Stomach (tissue), 19 donors: ENCODE measurements at places on chromosomes 1 and 21. TPM values are rescaled to one million over a fixed set of nuclear protein-coding genes. Genes with fewer than 3 reads are reported as not detected.

Gene TDRD10
- total RNA-seq, result 1.0 TPM

DNA sequence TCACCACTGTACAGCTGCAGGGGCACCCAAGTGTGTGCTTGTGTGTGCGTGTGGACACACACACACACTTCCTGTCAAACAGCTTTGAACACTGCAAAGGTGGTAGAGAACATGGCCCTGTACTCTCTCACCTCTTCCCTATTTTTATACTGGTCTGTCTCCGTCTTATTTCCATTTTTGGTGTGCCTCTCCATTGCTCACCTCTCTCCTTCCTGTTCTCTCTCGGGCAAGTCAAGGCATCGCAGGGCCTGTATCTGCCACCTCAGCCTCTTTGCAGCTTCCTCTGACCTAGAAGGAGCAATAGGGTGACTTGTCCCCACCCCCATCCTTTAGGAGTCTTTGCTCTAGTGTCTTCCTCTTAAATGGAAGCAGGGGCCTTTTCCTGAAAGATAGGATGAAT, 2.2 kb downstream of the SMCP start:
- no peak for DNase-seq

GRCh38 chr1:163267962-163268361, 53.8 kb upstream of the NUF2 start:
- no peak for DNase-seq

Gene ZNF683
- total RNA-seq, result 3.6 TPM

GRCh38 chr1:84225646-84226045, 75.9 kb upstream of the SAMD13 start:
- DNase-seq, result no peak

DNA sequence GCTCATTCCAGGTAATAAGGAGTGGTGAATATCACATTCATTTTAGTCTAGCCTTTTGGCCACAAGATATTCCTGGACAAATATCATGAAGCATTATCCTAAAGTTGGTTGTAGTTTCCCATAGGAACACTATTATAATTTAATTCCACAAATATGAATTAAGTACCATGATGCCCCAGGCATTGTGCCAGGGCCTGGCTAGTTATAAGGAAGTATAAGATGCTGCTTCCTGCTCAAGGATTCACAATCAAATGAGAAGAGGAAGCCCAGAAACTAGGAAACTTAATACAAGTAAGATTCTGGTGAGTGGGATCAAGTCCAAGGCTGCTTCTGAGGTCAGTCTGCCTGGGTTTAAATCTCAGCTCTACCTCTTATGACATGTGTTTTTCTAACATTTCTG, 30.6 kb upstream of the ZP4 start:
- DNase-seq, result no peak

- DNase-seq, result no peak
These were observed 8.5 kb downstream of the CFHR4 start for GRCh38 chr1:196896355-196896754.

DNA sequence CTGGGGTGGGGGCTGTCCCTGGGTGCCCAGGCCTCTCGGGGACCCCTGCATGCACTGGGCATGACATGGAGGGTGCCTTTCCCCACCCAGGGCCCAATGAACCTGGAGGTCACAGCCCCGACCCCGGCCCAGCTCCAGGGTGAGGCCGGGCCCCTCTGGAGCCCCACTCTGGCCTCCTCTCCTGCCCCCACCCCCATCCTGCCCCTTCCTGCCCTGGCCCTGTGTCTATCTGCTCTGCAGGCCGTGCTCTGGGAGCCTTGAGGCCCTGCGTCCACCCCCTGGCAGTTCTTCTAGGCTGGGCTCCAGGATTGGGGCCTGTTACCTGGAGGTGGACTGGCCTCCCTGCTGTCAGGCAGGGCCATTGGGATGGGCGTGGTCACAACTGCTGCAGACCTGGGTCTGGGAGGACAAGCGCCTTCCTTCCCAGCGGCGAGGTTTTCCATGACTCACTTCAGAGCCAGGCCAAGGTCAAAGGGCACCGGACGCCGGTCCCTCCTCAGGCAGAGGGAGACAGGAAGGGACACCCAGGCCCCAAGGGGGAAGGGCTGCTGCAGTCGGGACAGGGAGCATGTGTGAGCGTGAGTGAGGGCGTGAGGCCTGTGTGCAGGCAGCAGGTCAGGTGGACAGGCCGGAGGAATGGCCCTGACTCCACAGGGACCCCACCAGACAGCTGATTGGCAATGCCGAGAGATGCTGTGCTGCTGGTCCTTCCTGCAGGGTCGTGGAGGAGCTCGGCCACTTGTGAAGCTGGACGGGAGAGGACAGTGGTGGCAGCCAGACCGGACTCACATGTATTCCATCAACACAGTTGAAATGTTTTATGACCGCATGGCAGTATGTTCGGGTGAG, 31.1 kb upstream of the POFUT2 start:
- DNase-seq, result peak; percentile 65

DNA sequence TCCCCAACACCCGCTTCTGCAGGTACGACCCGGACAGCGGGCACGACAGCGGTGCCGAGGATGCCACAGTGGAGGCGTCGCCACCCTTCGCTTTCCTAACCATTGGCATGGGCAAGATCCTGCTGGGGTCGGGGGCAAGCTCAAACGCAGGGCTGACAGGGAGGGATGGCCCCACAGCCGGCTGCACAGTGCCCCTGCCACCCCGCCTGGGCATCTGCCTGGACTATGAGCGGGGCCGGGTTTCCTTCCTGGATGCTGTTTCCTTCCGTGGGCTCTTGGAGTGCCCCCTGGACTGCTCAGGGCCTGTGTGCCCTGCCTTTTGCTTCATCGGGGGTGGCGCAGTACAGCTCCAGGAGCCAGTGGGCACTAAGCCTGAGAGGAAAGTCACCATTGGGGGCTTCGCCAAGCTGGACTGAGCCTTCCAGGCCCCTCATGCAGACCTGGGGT, 10.1 kb downstream of the TRIM46 start:
- DNase-seq, result no peak

DNA sequence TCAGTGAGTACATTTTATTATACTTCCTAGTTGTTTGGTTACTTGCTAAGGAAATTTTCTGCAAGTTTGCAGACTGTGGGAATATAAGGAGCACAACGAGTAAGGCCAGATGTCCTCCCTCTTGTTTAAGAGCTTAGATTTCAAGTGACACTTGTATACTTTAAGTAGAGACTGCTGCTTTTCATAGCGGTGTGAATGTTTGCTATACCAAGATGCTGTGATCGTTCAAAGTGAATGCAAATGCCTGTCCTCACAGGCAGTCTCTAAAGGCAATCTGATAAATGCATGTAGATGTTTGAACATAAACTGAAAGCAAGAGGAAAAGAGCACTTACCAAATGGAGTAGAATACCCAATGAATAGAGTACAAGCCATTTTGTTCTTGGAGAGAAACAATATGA, 226.4 kb downstream of the NRIP1 start:
- DNase-seq, result no peak

DNA sequence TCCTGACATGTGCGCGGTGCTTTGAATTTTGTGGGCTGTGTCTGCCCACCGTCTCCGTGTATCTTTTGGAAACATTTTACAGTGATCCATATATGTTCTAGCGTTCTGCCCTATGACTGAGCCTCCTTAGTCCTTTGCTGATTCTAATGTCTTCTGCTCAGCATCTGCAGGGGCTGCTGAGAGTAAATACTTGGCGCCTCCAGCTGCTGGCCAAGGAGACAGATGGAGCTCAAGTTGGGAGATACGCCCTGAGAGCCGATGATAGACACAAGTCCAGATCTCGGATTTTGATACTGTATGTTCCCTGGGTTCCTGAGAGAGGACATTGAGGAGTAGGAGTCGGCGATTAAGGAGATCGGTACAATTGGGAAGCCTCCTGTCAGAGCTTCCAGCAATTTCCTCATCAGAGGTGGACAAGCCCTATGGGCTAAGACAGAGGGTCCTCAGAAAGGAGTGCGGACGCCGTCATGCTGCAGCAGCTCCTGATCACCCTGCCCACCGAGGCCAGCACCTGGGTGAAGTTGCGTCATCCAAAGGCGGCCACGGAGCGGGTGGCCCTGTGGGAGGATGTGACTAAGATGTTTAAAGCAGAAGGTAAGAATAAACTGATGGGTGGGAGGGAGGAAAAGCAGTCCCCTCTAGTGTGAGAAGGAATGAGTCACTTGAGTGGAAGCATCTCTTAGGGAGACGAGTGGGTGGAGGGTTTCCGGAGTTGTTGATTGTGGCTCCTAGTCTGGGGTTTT, 390 bp downstream of the ZFP69B start:
- peak; percentile 62 for DNase-seq

Gene FASLG
- total RNA-seq, result not detected

DNA sequence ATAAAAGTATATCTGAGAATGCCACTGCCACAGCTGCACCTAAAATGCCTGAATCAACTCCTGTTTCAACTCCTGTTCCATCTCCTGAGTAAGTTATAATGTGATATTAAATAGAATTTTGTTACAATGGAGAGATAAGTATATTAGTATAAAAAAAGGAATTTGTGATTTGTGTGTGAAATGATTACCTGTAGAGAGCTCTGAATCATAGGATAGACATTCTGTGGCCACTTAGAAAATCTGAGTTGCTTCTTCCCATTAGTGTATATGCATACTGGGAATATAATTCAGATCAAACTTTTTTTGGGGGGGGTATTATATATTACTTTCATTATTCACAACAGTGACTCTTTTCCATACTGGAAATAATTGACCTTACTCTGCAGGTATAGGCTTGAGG, 52.9 kb downstream of the SUCO start:
- DNase-seq, result no peak

GRCh38 chr1:192766876-192767275, 42.0 kb upstream of the RGS2 start:
- no peak for DNase-seq

DNA sequence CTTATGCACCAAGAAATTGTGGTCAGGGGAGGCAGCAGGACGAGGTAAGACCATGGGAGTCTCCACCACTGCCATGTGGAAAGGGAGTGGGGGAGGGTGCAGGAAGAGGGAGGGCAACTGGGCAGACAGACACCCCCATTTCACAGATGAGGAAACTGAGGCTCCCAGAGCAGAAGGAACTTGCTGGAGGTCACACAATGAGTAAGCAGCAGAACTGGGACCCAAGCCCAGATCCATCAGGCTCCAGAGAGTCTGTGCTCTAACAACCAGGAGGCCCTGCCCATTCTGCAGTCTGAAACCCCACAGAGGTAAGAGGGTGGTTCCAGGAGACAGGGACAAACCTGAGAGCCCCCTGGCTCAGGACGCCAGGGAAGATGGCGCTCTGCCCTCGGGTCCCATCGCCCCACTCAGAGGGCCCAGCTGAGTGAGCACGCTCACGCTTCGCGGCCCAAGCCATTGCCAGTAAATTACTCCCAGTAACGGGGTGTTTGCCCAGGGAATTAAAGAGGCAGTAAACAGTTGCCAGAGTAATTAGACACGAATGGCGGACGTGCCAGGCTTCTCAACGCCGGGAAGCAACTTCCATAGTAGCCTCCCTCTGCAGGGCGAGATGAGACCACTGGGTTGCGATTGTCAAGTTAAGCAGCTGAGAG, 59.2 kb downstream of the MATN1 start:
- DNase-seq, result no peak
